ENCODE measurements at places on chromosomes 12 and 14.

GRCh38 chr14:90137807-90138206 lies 76.0 kb downstream of the KCNK13 start:
- DNase-seq, result no peak

- DNase-seq, result no peak
These were observed 26.1 kb upstream of the CPNE8 start for GRCh38 chr12:38931461-38931860.

DNA sequence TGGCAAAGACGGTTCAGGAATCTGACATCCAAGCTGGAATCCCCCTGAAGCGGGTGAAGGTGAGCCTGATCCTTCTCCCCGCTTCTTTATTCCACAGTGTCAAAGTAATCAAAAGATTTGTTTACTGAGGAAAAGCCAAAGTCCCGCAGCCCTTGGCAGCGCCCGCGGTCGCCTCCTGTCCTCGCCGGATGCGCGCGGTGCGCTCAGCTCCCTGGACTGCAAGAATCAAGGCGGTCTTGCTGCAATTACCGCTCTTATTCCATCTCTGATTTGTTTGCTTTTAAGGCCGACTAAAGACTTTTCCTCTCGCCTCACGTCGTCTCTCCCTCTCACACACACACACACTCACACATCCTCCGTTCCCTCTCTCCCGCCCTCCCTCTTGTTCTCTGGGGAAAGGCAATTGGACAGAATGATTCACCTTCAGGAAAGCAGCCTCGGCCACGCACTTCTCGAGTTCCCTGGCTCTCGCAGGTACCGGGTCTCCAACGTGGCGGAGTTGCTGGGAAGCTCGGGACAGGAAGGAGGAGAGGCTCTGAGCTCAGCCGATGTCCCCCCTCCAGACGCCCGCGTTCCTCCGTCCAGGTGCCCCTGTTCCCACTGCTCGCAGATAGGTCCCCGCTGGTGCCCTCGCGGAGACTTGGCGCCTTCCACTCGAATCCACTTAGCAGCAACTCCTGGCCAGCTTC lies 68.6 kb upstream of the USP15 start:
- peak; percentile 30 for DNase-seq

DNA sequence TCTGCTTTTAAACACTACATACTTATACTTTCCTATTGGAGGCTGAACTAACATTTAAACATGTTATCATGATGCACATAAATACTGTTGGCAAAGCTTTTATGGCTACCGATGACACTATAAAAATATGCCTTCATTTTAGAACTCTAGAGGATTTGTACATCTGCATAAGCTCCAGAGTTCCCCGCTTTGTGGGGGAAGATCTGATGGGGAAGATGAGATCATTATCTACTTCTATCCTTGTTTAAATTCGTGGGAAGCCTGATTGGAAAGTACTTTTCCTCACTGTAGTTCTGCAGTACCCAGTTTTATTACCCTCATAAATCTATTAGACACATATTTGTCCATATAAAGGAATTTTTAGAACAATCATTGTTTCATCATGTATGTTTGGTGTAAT lies 299.6 kb upstream of the ATP2B1 start:
- no peak for DNase-seq

DNA sequence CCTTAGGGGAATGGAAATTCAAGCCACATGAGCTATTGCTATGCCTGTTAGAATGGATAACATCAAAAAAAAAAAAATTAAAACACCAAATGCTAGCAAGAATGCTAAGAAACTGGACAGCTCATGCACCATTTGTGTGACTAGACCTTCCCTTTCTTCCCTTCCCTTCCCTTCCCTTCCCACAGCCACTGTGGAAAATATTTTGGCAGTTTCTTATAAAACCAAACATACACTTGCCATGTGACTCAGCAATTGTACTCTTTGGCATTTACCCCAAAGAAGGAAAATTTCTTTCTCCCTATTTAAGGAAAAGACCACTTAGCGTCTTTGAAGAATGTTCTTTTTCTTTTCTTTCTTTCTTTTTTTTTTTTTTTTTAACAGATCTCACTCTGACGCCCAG lies 49.1 kb upstream of the FKBP4 start:
- no peak for DNase-seq

GRCh38 chr12:91364471-91365184 lies 182.0 kb upstream of the DCN start:
- DNase-seq, result no peak

- no peak for DNase-seq
These were observed 2.5 kb downstream of the PPP1R3E start for GRCh38 chr14:23299986-23300686.

Measured in hematopoietic multipotent progenitor cell (in vitro differentiated cells).